AG04449 (cell line): ENCODE measurements at places on chromosomes 3 and 15.

DNA sequence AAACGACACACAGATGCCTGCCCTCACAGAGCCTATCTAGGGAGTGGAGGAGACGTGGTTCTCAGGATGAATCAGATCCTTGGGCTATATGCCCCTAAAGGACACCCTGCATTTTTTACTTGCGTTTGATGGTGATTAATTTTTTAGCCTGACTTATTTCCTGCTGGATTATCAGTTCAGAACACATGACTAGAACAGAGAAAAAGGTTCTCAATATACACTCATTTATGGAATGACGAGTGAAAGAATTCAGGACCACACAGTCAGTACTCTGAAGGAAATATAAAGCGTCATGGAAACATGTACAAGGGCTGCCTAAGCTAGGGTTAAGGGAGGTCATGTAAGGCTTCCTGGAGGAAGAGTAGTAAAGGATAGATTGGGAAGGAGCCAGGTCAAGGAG lies 121.8 kb downstream of the SSR3 start:
- DNase-seq: no peak

DNA sequence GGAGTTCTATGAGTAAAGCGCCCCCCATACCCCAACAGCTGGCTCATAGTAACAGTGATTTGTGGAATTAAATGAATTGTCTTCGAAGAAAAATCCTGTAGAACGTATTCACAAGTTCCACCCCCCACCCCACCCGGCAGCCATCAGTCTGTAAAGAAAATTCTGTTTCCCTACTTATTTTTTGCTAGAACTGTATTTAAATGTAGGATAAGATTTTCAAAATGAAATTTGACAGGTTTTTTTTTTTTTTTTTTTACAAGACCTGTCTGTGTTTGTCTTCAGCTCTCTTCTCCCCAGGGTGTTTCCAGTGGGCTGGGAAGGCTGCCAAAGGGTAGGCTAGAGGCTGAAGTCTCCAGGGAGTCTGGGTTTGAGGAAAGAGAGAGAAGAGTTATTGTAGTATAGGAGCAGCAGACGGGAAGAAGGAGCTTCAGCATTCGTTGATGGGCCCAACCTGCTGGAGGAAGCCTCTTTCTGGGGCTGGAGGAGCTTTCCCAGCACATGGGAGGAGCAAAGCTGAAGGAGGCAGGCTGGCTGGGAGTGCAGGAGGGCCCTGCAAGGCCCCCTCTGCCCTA lies 130.6 kb upstream of the SEMA6D start:
- DNase-seq: no peak

GRCh38 chr15:75178171-75178937 lies 23.3 kb upstream of the C15orf39 start:
- DNase-seq: no peak

- no peak for DNase-seq
Observed at GRCh38 chr3:126117212-126117611, 33.3 kb upstream of the SLC41A3 start.
